ENCODE measurements at places on chromosomes 11 and 22. TPM values are rescaled to one million over a fixed set of nuclear protein-coding genes. Genes with fewer than 3 reads are reported as not detected.

DNA sequence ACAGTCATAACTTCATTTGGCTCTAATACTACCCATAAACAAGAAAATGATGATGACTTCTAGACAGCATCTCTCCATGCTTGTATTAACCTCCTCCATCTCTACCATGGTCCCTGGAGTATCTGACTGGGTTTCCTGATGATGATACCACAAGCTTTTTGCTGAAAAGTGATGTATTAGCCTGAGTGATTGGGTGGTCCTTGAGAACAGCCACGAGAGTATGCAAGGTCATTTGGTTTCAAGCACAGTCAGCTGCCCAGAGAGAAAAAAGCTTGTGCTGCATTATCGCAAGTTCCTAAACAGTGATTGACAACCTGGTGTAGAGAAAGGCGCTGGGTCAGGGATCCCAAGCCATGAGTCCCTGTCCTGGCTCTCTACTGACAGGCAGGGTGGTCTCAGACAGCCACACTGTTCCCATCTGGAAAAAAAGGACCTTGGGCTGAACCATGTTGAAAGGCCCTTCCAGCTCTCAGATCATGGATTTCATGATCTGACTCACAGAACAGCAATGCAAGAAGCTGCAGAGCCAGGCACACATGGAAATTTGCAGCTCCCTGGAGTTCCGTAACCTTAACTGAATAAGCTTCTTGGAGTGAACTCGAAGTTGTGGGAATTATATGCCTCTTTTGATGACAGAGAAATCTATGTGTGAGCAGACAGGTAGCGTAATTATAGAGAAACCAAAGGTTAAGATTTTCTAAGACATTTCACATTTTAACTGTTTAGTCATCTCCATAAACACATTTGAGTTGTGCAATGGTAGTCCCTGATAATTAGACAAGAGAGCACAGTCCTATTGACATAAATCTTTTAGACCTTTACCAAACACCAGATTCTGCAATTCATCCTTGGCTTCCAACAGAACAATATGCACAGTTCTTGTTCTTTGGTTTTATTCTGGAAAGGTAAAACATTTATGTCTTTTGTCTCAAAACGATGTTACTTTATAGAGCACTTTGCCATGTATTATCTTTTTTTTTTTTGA is 54.1 kb upstream of the UBASH3B start:
- no peak for DNase-seq

- peak; percentile 41 for DNase-seq
Observed at GRCh38 chr22:20130319-20130718, 1.3 kb upstream of the ZDHHC8 start.

GRCh38 chr11:126109941-126110731 is 47.5 kb upstream of the CDON start:
- no peak for DNase-seq

- DNase-seq = no peak
Observed at GRCh38 chr22:29872144-29872893, 10.7 kb upstream of the MTMR3 start.

GRCh38 chr22:47238690-47239473 is 476.4 kb downstream of the TBC1D22A start:
- no peak for DNase-seq

GRCh38 chr11:134474070-134474860 is 62.2 kb upstream of the B3GAT1 start:
- DNase-seq = no peak

DNA sequence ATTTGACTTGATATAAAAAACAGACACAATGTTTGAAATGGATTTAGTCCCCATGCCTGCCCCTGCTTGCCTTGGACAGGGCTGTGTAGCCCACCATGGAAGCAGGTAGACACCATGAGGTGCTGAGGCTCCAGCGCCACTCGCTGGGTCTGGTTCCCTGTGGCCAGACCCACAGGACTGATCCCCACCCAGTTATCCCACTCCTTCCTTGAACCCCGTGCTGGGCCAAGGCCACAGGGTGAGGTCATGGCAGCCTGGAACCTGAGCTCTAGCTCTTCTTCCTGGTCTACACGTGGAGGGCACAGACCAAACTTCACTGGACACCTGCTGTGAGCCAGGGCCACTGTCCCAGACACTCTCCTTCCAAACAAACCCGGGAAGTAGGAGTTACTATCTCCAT is 42.5 kb downstream of the GAB4 start:
- DNase-seq = no peak

Gene MS4A4A
- not detected for total RNA-seq

Gene MYEOV
- total RNA-seq = not detected

DNA sequence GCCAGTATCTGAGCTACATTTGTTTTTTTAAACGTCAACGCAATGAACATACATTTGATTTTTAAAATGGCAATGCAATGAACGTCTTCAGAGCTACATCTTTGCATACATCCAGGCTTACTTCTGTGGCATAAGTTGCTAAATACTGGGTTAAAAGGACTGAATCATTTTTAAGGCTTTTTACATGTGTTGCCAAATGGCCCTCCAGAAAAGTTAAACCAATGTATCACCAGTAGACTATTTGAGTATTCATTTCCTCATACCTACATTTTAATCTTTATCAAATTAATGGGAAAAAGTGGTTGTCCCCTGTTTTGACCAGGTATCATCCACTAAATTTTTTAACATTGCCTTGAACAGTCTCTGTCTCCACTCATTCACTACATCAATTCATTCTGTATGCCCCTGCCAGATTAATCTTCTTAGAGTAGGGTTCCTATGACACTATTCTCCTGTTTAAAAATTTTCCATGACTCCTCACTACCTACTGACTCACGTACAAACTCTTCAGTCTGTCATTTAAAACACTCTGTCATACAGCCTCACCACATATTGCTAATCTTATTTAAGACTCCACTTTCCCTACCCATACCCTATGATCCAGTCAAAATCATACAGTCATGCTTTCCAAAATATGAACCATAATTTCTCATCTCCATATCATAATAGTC is 12.4 kb upstream of the PRRG4 start:
- no peak for DNase-seq

DNA sequence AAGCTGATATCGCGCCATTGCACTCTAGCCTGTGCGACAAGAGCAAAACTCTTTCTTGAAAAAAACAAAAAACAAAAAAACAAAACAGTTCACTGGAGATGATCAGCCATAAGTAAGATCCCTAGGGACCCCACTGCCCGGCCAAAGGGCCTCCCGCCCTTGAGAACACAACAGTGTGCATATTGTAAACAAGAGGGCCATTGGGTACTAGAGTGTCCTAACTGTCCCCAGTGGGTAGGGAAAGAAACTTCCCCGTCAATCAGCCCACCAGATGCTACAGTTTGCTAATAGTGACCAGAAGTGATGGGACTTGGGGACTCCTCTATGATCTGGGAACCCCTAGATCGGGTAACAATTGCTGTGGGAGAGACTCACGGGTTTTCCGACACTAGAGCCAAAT is 3.7 kb upstream of the ACY3 start:
- DNase-seq = no peak

Gene SH3BP1
- 216 TPM for total RNA-seq

DNA sequence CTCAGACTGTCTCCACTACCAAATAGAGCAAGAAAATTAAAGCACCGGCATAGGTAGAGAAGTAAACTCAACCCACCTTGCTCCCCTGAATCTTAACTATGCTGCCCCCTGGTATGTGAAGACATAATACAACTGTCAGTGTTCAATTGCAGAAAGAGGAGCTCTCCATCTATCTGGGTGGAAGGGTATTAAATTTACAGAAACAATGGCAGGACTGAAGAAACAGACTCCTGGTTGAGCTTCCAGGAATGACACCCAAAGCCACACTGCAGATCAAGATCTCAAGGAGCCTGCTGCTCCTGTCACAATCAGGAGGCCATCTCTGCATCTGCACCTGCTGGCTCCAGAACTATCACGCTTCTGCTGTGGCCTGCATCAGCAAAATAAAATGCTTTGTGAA is 132.1 kb upstream of the BMAL1 start:
- DNase-seq = no peak

Gene KRTAP5-9
- not detected for total RNA-seq

- DNase-seq = no peak
Observed at GRCh38 chr22:47190276-47190956, 428.0 kb downstream of the TBC1D22A start.

- DNase-seq = no peak
Observed at GRCh38 chr11:72475381-72475780, 41.0 kb upstream of the CLPB start.

Gene TPBGL
- total RNA-seq = not detected

DNA sequence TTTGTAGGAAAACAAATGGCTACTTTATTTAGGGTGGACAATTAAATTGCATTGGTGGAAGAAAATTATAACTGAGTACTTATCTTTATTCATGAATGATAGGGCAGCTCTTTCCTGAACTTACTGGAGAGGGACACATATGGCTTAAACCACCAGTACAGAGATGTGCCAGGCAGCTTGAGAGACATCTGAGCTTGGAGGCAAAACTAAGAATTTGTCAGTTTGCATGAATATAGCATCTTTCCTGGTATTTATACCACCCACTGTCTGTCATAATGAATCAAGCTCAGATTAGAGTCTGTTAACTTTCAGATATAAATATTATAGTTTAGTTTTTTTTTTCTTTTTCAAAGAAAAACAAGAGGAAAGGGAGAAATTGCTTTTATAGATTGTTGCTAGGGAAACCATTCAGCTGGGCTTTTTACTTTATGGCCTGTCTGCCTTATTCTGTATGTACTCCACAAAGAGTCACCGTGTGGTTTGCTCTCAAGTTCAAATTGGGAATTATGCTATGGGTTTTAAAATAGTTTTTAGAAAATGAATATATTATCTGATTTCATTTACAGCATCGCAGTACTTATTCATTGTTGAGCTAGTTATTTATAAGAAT is 477.0 kb upstream of the CHORDC1 start:
- no peak for DNase-seq

- no peak for DNase-seq
Observed at GRCh38 chr22:20885017-20885556, 26.3 kb downstream of the SNAP29 start.

GRCh38 chr22:26086359-26086758 is 82.9 kb upstream of the SEZ6L start:
- no peak for DNase-seq

Gene BDNF
- not detected for total RNA-seq

GRCh38 chr11:43493431-43493830 is 134.7 kb downstream of the TTC17 start:
- no peak for DNase-seq

Gene FZD4
- not detected for total RNA-seq

Gene OR4C11
- total RNA-seq = not detected

GRCh38 chr22:46124383-46125144 is 25.8 kb upstream of the PPARA start:
- DNase-seq = no peak

- DNase-seq = no peak
Observed at GRCh38 chr11:33266393-33267215, 9.4 kb downstream of the HIPK3 start.

GRCh38 chr11:29985248-29985647 is 31.6 kb downstream of the KCNA4 start:
- DNase-seq = no peak

- no peak for DNase-seq
Observed at GRCh38 chr11:12165237-12165875, 55.0 kb downstream of the MICAL2 start.

Gene ADM2
- 4.2 TPM for total RNA-seq

- DNase-seq = peak; percentile 82
Observed at GRCh38 chr11:66418168-66418985, 2.5 kb upstream of the NPAS4 start.

Gene KRTAP5-10
- total RNA-seq = not detected

Gene MS4A6E
- total RNA-seq = not detected

DNA sequence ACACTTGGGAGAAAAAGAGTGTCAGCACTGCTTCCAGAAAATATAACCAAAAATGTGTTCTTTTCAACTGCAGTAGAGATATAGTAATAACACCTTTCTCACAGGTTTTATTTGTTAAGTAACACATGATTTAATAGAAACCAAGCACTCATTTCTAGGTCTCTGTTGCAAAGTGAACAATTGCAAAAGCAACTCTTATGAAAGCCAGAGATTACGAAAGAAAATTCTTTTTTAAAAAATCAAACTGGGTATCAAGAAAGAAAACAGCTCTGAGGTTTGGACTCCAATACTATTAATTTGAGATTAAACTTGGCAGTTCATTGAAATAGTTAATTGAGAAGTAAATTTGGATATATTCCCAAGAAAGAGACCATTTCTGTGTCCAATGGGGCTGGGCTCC is 9.8 kb upstream of the XKR3 start:
- DNase-seq = no peak

Gene CHRM1
- not detected for total RNA-seq

Gene NRGN
- 5.7 TPM for total RNA-seq

- no peak for DNase-seq
Observed at GRCh38 chr11:1643146-1643690, 13.6 kb downstream of the KRTAP5-5 start.

DNA sequence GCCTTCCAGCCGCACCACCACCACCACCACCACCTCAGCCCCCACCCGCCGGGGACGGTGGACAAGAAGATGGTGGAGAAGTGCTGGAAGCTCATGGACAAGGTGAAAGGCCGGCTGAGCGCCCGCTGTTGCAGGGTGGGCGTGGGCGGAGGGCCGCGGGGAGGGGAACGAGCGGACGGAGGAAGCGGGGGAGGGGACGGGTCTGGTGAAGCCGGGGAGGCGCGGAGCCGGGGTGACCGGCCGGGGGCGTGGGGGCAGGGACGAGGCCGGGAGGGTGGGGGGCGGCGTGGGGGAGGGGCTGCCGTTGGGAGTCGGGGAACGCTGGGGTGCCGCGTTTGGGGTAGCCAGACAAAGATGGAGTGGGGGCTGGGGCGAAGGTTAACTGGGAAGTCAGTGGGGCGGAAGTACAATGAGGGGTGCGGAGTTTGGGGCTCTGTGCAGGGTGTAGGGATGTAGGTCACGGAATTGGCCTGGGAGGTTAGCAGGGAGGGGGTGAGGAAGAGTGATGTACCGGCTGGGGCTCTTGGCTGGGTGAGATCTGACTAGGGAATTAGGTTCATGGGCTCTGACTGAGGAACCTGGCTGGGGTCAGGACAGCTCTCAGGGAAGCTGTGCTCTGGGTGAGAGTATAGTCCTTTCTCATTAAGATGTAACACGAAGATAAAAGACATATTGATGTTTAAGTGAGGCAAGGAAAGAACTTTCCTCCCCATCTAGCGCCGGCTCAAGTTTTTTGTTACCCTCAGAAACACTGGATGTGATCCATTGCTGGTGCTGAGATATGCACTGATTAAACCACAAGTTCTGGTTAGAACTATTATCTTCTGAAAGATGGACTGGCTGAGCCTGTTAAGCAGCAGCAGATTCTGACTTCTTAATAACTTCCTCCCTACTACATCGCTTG is 624 bp downstream of the CBL start:
- DNase-seq = peak; percentile 65

Data from activated CD8-positive, alpha-beta T cell treated with anti-CD3 and anti-CD28 coated beads, Interleukin-2, amount 10 ng/mL, durations not matched to agents 7 days and 5 days (primary cell).